ENCODE measurements at places on chromosomes 2 and 18.

GRCh38 chr18:69599377-69599776 is 198.7 kb downstream of the DOK6 start:
- no peak for DNase-seq

- DNase-seq, result no peak
Measured at GRCh38 chr2:8285081-8285480, 396.8 kb upstream of the ID2 start.

- no peak for DNase-seq
Measured at GRCh38 chr2:238593236-238593635, 166.5 kb downstream of the ASB1 start.

- DNase-seq, result peak; percentile 76
Measured at GRCh38 chr18:13726972-13727331, 479 bp downstream of the RNMT start.

GRCh38 chr2:232789082-232789481 is 12.7 kb upstream of the KCNJ13 start:
- no peak for DNase-seq

DNA sequence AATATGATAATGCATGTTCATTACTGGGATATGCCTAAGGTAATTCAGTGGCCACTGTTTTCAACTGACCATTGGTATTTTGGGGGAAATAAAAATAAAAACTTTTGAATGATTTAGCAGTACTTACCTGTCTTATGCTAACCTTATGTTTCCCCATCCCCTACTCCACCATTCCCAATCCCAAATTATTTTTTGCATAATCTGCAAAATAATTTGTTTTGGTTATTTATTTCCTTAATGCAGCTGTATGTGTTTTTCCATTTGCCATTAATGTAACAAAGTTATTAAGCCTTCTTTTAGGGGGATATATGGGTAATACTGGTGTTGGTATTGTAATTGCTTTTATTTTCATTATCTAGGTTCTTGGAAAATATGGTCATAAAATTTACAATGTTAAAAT is 213.9 kb upstream of the GULP1 start:
- DNase-seq, result no peak

DNA sequence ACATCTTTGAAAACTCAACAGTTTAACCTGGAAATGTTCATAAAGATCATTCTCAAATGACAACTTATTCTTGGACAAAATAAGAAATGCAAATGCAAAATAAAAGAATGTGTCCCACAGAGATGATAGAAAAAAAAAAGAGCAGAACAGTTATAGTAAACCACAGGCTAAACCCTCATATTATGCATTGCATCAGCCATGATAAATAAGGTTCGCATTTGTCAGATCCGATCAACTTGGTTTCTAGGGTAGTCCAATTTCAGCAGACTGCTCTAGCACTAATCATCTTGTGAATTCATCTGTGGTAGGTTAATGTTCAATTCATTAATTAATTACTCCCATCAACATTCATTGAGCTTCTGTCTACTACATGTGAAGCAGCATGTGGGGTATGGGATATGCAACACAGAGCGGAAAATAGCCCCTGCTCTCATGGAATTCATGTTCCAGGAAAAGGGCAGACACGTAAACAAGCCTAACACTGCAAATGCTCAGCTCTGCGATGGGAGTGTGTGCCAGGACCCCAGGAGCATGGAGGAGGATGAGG is 316.2 kb upstream of the REV1 start:
- no peak for DNase-seq

All from RKO (cell line).